HCEC 1CT (cell line): ENCODE measurements at places on chromosomes 1 and 21.

GRCh38 chr1:116334015-116334547 lies 39.0 kb upstream of the ATP1A1 start:
- peak; percentile 68 for DNase-seq

GRCh38 chr1:240169188-240169587 lies 77.5 kb downstream of the FMN2 start:
- peak; percentile 54 for DNase-seq

- peak; percentile 89 for DNase-seq
Observed at GRCh38 chr1:96538883-96539282, 182.7 kb upstream of the PTBP2 start.

DNA sequence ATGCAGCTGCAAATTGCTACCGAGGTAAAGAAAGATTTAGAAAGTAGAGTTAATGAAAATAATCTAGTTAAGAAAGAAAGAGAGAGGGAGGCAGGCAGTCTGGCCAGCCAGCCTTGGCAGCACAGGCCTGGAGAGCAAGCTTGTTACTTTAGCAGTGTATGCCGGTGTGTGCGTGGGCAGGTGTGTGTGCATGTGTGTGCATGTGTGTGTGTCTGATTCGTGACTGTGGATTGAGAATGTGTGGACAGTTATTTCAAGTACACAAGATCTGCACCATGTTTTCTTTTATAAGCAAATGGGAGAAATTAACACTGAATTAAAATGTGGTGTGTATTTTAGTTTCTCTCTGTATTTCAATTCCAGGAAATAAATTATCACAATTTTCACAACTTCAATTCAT lies 211.6 kb downstream of the DSCAM start:
- no peak for DNase-seq

GRCh38 chr1:106780806-106781569 lies 275.5 kb upstream of the PRMT6 start:
- no peak for DNase-seq

GRCh38 chr1:46594063-46594462 lies 10.0 kb downstream of the MKNK1 start:
- DNase-seq, result no peak

DNA sequence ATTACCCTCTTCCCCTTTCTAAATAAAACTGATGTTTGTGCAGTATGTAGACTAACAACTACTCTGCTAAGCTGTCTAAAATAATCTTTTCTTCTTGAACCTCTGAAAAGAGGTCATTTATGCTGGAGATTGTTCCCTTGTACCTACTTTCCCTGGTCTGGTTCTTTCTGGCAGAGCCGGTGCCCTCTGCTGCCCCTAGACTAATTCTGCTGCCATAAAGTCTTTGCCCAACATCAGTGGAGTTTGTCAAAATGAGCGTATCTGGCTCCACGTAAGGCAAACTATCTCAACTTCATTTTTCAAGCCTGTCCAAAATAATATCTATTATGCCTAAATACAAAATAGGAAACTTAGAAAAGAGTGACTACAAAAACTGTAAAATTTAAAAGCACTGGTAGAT lies 30.9 kb upstream of the ANGPTL7 start:
- no peak for DNase-seq

GRCh38 chr1:163655565-163655964 lies 333.8 kb downstream of the NUF2 start:
- no peak for DNase-seq

DNA sequence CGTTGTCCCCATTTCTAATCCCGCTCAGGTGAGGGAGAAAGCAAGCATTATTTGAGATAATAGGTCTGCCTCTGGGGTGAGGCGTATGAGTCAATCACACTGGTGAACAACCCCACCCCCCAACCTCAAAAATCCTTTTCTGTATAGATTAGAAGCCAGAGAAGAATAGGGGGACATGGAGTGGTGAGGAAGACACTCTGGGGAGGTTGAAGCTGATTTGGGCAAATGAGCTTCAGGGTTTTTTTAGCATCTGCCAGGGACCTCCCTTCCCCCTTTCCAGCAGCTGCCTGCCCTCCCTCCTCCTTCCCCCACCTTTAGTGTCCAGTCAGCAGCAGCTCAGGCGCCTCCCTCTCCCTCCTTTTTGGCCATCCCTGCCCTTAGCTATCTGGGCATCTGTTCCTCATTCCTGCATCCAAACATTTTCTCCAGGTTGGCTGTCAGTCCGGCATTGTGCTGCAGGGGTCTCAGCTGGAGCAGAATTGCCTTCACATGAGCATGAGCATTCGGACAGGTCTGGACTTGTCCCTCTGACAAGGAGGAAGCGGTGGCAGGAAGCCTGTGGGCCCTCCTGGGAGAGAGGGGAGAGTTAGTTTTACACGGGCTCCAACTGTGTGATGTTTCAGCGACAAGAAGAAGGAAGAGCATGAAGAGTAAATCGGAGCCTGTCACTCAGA lies 30.8 kb upstream of the PTGFRN start:
- DNase-seq, result no peak
